ENCODE measurements at places on chromosomes 3 and 15.

- no peak for DNase-seq
Observed at GRCh38 chr3:10354361-10355015, 33.6 kb upstream of the SEC13 start.

GRCh38 chr3:32500880-32501782 lies 1.5 kb downstream of the CMTM6 start:
- DNase-seq, result no peak

DNA sequence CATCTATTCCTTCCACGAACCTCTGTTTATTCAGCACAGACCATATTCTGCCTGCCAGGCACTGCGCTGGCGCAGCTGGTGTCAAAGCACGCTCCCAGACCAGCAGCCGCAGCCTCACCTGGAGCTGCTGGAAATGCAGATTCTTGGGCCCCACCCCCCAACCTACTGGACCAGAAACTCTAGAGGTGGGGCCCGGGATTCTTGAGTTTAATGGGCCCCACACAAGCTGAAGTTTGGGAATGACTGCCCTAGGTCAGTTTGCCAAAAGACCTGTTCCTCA lies 7.0 kb downstream of the CHST13 start:
- DNase-seq, result no peak

GRCh38 chr15:78345396-78346125 lies 5.4 kb downstream of the CRABP1 start:
- no peak for DNase-seq

GRCh38 chr3:98333989-98334606 lies 19.6 kb upstream of the OR5K4 start:
- DNase-seq, result no peak

Data from stimulated activated CD8-positive, alpha-beta memory T cell treated with anti-CD3 and anti-CD28 coated beads, Interleukin-12 subunit alpha, Interleukin-12 subunit beta, amount 100 ng/mL, for 4 hours (primary cell).